SK-MEL-5 (cell line): ENCODE measurements at places on chromosomes 13 and 19. TPM values are rescaled to one million over a fixed set of nuclear protein-coding genes. Genes with fewer than 3 reads are reported as not detected.
A peak's percentile ranks its signal among the peaks of the same experiment; 100 is the strongest.

GRCh38 chr13:52846567-52847321 lies 1.7 kb downstream of the PCDH8 start:
- peak; percentile 51 for DNase-seq

Gene IGFLR1
- 1.5 and 6.9 TPM in 2 replicates for total RNA-seq

DNA sequence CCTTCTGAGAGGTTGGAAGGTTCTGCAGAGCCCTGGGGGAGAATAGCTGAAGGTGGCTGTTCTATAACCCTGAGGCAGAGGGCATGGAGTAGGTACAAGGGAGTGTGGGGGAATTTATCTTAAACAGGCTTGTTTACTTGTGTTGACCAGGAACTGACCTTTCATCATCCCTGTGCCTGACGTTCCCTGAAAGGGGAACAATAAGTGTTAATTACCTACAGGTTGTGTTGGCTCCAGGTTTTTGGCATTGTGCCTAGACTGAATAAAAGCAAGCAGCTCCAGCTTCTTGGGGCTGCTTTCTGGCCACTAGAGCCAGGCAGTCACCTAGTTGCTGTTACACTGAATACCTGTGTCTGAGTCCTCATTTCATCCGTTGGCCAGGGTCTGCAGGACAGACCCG lies 60.0 kb downstream of the ZNF627 start:
- no peak for DNase-seq

DNA sequence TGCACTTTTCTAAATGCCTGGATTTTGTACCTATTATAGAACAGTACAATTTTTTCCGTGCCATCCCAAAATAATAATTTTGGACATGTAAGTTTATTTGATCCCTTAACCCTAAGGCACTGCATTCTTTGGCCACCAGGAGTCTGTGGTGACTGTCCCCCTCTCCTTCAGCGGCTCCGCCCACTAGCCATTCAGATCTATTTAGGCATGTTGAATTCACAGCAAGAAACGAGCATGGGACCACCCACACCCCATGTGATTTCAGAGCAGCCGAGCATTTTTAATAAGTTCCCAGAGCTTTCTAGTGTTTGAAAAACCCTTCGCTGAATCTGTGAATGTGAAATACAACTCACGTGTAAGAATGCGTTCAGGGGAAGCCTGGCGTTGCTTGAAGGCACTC lies 567.5 kb downstream of the MYO16 start:
- no peak for DNase-seq

DNA sequence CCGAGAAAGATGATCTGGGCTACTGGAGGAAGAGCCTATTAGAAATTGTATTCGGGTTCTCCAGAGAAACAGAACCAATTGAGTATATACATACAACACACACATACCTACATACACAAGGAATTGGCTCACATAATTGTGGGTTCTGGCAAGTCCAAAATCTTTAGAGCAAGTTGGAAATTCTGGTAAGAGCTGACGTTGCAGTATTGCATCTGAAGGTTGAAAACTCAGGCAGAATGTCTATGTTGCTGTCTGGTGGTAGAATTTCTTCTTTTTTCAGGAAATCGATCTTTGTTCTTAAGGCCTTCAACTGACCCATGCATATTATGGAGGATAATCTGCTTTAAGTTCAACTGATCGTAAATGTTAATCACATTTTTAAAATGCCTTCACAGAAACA lies 15.5 kb upstream of the OLFM4 start:
- DNase-seq = no peak
